ENCODE measurements at places on chromosomes 3 and 15.

- no peak for DNase-seq
Measured at GRCh38 chr3:189298469-189299375, 127.0 kb downstream of the TPRG1 start.

GRCh38 chr3:152719264-152719663 is 115.7 kb upstream of the P2RY1 start:
- DNase-seq = no peak

DNA sequence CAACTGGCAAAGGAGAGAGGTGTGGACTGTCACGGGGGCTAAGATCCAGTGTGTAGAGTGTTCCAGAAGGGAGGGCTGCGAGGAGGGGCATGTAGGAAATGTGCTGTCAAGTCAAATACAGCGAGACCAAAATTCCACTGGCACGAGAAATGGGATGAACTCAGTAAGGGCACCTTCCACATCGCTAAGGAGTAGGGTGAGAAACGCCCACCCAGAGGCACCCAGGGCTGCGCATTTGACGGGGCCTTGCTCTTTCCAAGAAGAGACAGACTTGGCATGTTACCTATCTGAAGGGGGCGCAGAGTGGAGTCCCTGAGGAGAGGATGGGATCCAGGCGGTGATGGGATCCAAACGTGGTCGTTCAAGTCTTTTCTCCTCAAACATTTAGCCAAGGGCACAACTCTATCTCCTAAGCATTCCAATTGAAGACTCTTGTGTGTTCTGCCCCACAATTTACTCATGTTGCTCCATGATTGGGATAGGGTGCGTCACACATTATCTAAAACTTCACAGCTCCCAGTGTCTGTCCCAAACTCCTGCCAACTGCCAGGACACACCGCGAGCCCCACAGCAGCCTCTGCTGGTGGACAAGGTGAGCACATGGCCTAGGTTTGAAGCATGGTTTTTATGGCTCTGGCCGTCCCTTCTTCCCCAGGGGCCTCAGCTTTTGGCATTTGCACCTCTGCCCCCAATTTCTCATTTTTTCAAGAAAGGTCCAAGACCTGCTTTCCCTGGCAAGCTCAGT is 7.6 kb downstream of the SELENOS start:
- DNase-seq = no peak

DNA sequence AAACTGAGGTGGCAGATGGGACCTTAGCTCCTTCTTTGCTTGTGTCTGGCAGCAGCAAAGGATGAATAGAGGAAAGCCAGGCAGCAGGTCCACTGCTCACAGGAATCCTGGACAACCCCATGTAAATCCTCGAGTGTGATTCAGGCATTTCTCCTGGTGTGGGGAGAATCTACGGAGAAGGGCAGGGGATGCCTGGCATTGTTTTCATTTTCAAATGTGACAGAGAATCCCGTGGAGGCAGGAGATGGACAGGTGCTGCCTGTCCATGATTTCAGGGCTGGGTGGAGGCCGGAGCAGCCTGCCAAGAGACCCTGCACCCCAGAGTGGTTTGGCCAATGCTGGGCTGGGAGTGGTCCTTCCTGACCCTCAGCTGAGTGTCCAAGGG is 1.7 kb downstream of the HRH1 start:
- no peak for DNase-seq

GRCh38 chr3:129756871-129757270 is 136.6 kb downstream of the TMCC1 start:
- no peak for DNase-seq

GRCh38 chr15:67064607-67065530 is 533 bp upstream of the SMAD3 start:
- no peak for DNase-seq

GRCh38 chr15:40190591-40190990 is 29.7 kb downstream of the BUB1B start:
- no peak for DNase-seq

DNA sequence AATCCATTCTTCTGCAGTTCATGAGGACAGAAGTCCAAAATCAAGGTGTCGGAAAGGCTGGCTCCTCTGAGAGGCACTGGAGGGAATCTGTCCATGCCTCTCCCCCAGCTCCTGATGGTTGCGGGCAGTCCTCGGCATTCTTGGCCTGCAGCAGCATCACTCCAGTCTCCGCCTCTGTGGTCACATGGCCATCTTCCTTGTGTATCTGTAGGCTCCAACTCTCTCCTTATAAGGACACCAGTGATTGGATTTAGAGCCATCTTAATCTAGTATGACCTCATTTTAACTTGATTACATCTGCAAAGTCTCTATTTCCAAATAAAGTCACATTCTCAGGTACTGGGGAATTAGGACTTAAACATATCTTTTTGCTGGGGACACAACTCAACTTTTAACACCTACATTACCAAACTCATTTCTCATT is 56.0 kb upstream of the FLNB start:
- no peak for DNase-seq

- no peak for DNase-seq
Measured at GRCh38 chr3:156373095-156373494, 181.8 kb downstream of the SSR3 start.

DNA sequence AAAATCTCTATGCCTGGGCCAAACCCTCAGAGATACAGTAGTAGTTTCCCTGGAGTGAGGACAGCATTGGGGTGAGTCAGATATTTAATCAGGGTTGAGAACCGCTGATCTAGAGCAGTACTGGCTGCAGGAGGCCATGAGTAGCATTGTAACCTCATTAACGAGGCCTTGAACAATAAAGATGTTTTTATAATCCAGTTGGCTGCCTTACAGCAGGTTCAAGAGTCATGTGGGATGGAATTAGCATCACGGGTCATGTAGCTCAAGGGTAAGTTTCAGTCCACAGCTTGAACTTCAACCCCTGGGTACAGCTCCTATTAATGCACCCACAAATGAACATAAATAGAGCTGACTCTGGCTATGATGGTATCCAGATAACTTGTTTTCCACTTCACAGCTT is 5.1 kb downstream of the HPS3 start:
- no peak for DNase-seq

DNA sequence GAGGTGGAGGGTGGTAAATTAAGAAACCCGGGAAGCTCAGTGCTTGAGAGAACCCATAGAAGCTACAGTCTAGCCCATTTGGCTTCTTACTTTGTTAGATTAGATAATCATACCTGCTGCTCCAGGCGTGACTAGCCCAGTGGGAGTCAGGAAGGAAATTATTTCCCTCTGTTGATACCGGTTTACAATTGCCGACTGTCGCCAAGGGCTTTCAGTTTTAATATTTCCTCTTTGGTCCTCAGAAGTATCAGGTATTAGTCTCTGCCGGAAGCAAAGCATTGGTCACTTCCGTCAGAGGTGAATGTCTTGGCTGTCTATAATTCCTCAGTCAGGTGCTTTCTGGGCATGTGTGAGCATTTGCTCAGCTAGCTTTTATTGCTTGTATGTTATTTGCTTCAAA is 75.2 kb downstream of the LPP start:
- DNase-seq = no peak

DNA sequence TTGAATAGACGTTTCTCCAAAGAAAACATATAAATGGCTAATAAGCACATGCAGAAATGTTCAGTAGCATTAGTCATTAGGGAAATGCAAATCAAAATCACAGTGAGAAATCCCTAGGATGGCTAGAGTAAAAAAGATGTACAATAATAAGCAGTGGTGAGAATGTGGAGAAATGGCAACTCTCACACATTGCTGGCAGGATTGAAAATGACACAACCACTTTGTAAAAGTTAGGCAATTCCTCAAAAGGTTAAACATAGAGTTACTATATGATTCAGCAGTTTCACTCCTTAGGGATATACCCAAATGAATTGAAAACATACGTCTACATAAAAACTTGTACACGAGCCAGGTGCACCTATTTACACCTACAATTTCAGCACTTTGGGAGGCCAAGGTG is 108.7 kb downstream of the ITPR1 start:
- DNase-seq = no peak

GRCh38 chr15:38050529-38051448 is 116.3 kb downstream of the TMCO5A start:
- no peak for DNase-seq

- no peak for DNase-seq
Measured at GRCh38 chr3:188956839-188957489, 214.8 kb upstream of the TPRG1 start.

DNA sequence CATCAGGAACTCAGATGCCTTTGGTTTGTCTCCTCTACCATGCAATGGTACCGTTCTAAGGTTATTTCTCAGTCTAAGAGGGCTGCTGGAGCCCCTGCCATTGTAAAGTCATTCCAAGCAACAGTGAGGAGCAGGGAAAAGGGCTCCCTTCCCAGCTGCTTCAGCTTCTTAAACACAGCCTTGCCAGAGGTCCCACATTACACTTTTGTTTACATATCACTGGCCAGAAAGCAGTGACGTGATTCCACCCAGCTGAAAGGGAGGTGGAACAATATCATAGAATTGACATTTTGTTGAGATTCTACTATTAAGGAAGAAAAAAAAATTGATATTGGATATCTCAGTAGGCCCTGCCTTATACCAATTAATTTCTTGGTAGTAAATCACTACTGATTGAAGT is 194.6 kb downstream of the SUCLG2 start:
- no peak for DNase-seq

- no peak for DNase-seq
Measured at GRCh38 chr15:30962659-30963058, 28.8 kb downstream of the MTMR10 start.

DNA sequence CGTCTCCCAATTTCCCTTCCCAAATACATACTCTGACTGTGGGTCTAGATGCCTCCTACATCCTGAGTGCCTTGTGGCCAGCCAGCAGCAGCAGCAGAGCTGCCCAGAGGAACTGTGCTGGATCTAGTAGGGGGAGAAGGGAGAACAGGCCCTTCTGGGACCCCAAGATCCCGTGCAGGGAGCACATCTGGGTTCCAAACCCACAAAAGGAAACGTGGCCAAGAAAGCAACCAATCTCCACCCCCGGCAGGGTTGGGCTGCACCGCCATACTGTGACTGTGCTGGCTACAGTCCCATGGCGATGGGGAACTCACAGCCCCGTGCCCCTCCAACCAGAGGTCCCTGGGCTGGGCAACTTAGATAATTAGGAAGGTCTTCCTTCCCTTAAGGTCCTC is 86.3 kb downstream of the PPCDC start:
- no peak for DNase-seq

- DNase-seq = no peak
Measured at GRCh38 chr3:33146791-33147445, 33.1 kb downstream of the CRTAP start.
